Inflammatory macrophage (primary cell): ENCODE measurements at places on chromosomes 1 and 21.

DNA sequence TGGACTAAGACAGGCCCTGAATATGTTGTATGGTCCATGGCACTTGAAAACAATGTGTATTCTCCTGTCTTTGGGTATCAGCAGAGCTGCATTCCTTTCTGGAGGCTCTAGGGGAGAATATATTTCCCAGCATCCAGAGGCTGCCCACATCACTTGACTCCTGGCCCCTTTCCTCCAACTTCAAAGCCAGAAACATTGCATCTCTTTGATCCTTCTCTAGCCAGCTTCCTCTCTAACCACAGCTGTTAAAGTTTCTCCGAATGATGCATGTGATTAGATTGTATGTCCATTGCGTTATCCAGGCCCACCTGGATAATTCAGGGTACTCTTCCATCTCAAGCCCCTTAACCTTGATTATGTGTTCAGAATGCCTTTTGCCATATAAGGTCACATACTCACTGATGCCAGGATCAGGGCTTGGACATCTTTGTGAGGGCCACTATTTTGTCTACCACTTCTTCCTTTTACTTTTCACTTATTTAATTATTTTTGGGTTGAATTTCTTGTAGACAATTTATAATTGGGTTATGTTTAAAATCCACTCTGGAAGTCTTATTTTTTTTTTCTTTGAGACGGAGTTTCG lies 5.3 kb downstream of the CHD1L start:
- DNase-seq, result peak; percentile 5

DNA sequence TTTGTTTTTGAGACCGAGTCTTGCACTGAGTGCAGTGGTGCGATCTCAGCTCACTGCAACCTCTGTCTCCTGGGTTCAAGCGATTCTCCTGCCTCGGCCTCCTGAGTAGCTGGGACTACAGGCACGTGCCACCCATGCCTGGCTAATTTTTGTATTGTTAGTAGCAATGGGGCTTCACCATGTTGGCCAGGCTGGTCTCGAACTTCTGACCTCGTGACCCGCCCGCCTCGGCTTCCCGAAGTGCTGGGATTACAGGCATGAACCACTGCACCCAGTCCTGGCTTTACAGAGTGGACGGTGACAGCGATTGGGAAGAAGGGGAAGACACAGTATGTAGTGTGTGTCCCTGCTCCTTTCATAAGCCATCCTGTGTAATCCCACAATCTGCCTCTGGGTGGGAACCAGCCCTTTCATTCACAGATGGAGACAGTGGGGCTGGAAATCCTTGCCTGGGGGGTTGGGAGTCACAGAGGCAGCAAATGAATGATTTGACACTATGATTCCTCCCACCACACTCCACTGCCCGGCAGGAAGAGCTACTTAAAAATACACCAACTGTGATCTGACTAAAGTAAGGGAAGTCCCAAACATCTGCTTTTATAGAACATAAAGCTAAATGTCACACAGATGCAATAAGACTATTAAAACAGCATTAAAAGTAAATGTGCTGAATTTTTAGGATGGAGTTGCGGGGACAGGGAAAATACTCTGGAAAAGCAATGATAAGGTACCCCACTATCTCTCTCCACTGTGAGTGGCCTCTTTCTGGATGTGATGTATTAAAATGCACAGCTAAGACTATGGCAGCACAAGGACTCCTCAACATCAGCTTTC lies 4.5 kb downstream of the PARP1 start:
- DNase-seq, result peak; percentile 20

- DNase-seq, result peak; percentile 70
Observed at GRCh38 chr1:236608930-236609726, 4.8 kb upstream of the HEATR1 start.

GRCh38 chr1:156860113-156860627 lies 495 bp upstream of the NTRK1 start:
- DNase-seq, result peak; percentile 40

GRCh38 chr1:9314111-9314510 lies 21.4 kb downstream of the SPSB1 start:
- DNase-seq, result no peak

- DNase-seq, result no peak
Observed at GRCh38 chr1:53449021-53449420, 10.2 kb upstream of the DMRTB1 start.

DNA sequence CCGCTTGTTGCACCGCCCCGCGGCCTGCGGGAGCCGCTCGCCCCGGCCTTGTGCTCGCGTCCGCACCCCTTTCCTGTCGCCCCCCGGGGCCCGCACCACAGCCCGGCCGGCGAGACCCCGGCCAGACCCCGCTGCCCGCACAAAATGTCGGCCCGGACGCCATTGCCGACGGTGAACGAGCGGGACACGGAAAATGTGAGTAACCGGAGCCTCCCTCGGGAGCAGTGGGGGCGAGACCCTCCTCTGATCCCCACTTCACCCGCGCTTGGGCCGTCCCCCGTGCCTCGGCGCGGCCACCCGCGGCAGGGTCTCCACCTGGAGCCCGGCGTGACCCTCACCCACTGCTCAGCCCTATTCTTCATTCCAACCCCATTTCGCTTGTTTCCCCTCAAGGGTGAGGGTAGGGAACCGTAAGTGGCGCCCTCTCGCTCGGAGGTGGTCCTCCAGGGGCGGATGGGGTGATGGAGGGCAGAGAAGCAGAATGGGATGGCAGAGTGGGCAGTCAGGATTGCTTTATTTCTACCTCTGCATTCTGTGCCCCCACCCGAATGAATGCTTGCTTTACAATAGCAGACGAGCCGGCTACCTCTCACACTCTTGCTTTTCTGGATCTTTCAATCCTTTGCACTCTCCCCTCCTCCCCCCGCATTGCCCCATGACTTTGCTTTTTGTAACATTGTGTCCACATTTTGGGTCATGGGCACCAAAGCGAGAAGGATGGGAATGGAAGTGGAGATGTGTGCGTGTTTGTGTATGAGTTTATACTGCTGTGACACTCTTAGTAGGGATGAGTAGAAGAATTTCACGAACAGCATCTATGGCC lies 954 bp downstream of the MARK1 start:
- DNase-seq, result no peak

- DNase-seq, result no peak
Observed at GRCh38 chr1:9320520-9321479, 28.1 kb downstream of the SPSB1 start.

GRCh38 chr1:22247527-22248245 lies 104.8 kb upstream of the WNT4 start:
- no peak for DNase-seq

DNA sequence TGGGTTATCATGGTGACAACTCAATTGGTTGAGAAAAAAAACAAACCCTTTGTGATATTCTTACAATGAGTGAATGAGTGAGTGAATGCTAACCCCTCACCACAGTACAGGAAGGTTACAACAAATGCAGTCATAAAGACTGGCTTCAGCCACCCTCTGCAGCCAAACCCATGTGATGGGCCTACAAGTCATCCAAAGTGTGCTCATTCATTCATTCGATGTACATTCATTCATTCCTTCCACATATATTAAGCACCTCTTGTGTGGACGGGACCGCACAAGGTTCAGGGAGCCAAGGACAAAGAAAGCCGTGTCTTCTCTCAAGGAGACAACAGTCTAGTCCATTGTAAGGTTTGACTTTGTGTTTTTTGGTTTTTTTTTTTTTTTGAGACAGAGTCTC lies 49.4 kb downstream of the WDR4 start:
- no peak for DNase-seq

- DNase-seq, result no peak
Observed at GRCh38 chr1:109116286-109116685, 2.4 kb downstream of the ELAPOR1 start.

- no peak for DNase-seq
Observed at GRCh38 chr1:204073837-204074273, 940 bp downstream of the SOX13 start.

GRCh38 chr1:36160949-36161485 lies 5.1 kb downstream of the MAP7D1 start:
- DNase-seq, result peak; percentile 71

DNA sequence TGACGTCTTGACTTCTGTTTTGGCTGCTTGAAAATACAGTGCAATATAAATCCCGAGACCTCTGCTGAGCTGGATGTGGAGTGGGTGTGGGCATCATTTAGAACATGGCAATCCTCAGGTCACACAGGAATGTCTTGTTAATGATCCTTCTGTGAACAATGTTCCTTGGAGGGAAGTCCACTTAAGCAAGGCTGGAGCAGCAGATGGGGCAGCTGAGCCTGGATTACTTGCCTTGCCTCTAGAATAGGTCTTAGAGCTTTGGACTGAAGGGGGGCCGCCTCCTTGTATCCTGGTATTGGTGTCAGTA lies 926 bp upstream of the SCMH1 start:
- DNase-seq, result no peak

DNA sequence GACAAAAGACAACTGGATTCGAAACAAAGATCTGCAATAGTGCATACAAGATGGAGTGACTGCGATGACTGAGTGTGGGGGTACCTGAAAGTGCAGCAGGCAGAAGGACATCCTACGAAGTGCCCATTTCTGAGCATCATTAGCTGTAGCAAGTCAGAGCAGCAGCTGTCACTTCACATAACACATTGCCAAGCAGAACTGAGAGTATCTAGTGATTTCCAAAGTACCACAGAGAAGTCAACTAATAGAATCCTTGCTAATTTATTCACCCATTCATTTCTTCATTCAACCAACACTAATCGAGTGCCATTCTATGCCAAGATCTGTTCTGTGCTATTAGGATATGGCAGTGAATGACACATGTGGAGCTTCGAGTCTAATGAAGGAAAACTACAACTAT lies 31.6 kb upstream of the CAMSAP2 start:
- no peak for DNase-seq

DNA sequence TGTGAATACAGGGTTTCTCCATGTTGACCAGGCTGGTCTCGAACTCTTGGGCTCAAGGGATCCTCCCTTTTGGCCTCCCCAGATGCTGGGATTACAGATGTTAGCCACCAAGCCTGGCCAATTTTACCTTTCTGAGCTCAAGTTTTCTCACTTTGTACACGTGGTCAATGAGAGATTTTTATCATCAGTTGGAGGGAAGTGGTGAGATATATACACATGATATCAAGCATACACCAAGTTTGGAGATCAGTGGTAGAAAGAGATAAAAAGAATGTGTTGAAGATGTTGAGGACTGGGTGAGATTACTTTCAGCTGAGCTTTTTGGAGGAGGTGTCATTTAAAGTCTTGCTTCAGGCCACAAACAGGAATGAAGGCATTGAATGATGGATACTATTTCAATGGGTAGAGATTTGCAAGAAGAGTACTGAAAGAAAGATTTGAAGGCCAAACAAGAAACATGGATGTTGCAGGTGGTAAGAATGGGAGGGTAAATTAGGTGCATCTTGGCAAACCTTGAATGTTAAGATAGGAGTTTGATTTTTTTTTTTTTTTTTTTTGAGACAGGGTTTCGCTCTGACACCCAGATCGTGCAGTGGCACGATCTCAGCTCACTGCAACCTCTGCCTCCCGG lies 3.0 kb upstream of the SESN2 start:
- DNase-seq, result no peak
